ENCODE measurements at places on chromosomes 4 and X.

- no peak for DNase-seq
These were observed 276.9 kb upstream of the PCDH7 start for GRCh38 chr4:30443289-30443688.

- DNase-seq = no peak
These were observed 59.5 kb upstream of the MSANTD1 start for GRCh38 chr4:3189459-3189858.

DNA sequence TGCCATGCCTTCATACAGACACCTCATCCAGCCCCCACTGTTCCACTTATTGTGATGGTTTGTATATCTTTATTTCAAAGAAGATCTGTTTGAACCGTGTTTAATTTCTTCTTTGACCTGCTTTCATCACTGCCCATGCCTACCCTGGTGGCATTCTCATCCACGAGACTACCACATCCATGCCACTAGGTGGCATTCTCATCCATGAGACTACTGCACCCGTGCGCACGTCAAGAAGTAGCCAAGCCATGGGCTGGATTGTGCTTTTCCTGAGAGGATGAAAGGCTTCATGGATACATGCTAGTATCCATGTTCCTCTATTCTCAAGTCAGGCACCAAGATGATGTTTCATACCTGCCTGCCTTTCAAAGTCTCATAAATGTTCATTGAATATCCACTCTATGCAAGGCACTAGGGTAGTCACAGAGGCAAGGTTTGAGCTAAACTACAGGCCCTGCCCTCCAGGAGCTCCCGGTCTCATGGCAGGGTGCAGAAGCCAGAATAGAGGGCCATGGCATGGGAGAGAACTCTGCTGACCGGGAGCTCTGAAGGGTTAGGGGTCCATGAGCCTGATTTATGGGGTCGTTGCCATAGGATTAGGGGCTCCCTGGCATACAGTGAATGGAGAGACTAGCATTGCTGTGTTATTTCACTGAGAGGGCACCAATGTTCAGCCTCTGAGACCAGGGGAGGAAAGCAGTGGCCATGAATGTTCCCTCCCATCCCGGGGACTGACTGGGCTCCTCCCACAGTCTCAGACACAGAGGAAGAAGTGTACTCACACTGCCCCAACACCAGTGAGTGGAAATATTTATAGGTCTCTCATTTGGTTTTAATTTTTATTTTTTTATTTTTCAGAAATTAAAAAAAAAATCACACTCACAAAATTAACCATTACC lies 24.8 kb upstream of the EOLA2 start:
- DNase-seq = peak; percentile 23

DNA sequence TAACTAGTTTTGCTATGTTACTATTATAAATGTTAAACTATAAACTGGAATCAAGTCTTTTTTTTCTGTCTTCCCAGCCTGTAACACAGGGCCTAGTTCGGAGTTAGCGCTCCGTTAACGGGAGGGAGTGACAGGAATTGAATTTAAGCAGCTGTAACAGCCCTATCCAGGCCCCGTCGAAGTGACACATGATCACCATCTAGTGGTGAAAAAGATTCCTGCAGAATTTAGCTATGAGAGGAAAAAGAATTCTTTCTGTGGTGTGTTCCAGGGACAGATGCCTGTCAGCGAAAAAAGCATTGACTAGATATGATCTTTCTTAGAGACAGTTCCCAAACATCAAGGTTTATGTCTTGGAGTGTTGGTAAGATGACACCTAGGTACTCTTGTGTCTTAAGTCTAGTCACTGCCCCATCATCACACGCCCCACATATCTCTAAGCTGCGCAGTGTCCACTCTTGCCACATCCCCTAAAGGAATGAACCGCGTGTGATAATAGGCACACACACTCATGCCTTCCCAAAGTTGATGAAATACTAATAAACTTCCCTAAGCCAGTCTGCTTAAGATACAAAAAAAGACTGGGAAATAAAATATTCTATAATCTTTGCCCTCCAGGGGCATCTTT lies 2.1 kb downstream of the GAB3 start:
- DNase-seq = peak; percentile 27

GRCh38 chr4:48796927-48797679 lies 17.0 kb upstream of the FRYL start:
- no peak for DNase-seq

GRCh38 chr4:152301381-152301780 lies 234.5 kb downstream of the FBXW7 start:
- no peak for DNase-seq

DNA sequence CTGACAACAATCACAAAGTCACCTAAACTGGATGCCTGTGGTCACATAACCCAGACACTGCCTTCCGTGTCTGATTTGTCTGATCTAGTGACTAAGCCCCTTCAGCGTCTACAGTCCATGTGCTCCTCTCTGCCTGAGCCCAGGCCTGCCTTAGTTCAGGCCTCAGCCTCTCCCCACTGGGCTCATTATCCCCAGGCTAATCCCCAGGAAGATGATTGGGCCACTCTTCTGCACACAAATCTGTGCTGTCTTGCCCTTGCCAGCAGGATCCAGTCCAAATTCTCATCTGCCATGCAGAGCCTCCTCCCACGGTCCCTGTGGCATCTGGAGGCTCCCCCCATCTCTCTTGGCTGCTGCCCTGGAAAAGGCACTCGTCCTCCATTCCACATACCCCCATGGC lies 96.5 kb downstream of the SLC2A9 start:
- no peak for DNase-seq

- no peak for DNase-seq
These were observed 1898.0 kb upstream of the PCDH7 start for GRCh38 chr4:28822163-28822562.

- DNase-seq = no peak
These were observed 548 bp downstream of the NEUROG2 start for GRCh38 chr4:112515198-112516065.

- DNase-seq = no peak
These were observed 38.5 kb downstream of the APBB2 start for GRCh38 chr4:41175794-41176193.

DNA sequence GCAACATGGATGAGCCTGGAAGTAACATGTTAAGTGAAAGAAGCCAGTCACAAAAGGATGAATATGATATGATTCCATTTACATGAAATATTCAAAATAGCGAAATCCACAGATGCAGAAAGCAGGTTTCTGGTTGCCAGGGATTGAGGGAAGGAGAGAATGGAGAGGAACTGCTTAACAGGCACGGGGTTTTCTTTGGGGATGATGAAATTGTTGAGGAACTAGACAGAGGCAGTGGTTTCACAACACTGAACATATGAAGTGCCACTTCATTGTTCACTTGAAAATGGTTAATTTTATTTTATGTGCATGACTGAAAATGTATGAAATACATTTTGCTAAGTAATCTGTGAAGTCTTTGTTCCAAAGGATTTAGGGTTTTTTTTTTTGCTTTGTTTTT lies 182.5 kb upstream of the TBL1X start:
- no peak for DNase-seq

DNA sequence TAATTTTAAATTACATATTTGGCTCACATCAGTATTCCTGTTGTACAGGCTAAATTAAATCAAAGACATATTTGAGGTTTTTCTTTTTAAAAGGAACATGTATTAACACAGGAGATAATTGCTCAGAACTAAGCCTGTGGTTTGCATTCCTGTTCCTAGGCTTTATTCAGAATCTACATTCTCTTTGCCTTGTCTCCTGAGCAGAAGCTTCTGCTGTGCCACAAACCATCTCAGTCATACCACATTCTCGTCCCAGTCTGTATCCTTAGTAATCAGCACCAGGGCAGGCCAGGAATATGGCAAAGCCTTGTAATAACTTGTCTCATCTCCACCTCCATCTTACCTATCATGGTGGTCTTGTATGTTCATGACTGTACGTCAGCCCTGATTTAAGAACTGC lies 162.8 kb downstream of the ARHGAP24 start:
- DNase-seq = no peak

DNA sequence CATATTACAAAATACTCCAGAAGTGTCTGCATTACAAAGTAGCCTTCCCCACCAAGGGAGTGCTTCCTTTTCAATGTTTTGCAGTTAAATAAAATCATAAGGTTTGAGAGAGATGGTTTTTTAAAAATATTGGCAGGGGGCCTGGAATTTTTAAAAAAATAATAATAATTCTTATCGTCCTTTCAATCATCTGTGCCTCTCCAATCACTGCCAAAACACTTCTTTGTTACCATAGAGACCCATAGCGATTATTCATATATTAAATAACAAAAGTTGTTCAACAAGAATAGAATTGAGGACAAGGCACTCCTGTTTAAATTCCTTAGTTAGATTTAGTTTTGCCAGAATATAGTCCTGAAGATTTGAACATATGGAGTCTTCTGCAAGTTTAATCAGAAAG lies 203.1 kb downstream of the FAT4 start:
- no peak for DNase-seq

DNA sequence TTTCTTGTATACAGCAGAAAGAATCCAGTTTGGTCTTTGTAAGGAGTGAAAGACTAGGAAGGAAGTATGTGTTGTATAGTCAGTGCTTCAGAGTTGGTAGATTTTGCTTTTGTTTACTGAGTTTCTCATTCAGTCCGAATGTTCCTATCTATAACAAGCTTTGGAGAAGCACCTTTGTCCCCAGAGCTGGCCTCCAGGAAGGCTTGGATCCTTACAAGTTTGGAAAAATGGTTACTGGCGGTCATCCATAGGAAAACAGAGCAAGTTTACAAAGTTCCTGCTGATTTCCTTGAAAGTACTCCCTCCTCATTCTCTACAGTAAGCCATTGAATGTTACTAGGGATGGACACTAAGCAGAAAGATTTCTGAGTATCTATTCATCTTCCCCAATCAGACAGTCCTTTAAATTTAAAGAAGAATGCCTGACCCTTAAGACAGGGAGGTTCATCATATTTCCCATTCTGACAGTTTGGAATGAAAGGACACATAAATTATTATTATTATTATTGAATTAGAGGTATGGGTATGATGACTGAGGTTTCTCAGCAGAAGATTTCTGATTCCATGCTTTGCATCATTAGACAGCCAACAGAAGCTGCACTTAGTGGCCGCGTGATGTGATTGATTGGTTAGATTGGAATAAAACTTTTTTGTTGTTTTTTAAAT lies 35.8 kb downstream of the FAT4 start:
- DNase-seq = no peak

DNA sequence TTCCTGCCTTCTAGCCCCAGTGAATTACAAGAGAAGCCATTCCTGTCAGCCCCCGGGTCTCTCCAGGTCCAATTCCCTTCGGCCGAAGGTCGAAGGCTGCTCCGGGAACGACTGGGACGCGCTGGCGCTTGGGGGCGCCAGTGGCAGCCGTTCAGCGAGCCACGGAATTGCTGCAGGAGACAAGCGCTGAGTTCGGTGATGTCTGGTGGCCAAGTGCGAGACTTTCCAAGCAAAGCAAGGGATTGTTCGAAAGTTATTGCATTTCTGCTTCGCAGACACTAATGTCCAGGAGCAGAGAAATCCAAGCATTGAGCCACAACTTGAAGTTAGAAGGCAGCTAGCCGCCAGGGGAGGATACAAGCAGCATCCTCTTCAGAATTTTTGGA lies 1.1 kb upstream of the DKK2 start:
- no peak for DNase-seq
